Central memory CD8-positive, alpha-beta T cell (primary cell): ENCODE measurements at places on chromosomes 3 and 15.

GRCh38 chr3:177438596-177439220 is 241.4 kb upstream of the TBL1XR1 start:
- no peak for DNase-seq

DNA sequence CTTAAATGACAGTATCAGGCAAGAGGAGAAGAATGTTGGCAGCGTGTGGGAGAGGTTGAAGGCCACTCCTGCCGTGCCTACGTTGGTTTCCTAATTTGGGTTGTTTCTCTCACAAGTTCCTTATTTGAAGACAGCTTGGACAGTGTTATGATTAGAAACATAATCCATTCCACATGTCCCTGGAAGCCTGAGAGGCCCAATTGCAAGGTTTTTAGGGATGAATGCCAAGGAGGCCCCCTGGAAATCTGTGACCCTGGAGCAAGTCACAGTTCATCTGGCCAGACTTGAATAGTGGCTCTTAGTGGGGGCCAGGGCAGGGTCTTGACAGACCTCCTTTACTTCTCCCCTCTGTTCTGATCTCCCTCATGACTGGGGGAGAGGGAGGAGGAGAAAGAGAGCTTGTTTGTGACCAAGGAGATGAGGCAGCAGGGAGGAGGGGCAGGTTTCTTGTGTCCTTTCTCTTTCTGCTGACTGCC is 584.4 kb upstream of the TBL1XR1 start:
- DNase-seq, result no peak

DNA sequence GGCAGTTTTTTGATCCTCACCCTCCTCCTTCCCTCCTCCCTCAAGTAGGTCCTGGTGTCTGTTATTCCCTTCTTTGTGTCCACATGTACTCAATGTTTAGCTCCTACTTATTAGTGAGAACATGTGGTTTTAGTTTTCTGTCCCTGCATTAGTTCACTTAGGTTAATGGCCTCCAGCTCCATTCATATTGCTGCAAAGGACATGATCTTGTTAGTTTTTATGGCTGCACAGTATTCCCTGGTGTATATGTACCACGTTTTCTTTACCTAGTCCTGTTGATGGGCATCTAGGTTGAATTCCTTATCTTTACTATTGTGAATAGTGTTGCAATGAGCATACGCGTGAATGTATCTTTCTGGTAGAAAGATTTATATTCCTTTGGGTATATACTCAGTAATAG is 61.7 kb upstream of the FGF7 start:
- DNase-seq, result no peak

GRCh38 chr3:181383760-181384159 is 328.0 kb upstream of the SOX2 start:
- no peak for DNase-seq

GRCh38 chr15:49652922-49653321 is 32.1 kb downstream of the DTWD1 start:
- DNase-seq, result no peak
